ENCODE measurements at places on chromosomes 6 and 20. TPM values are rescaled to one million over a fixed set of nuclear protein-coding genes. Genes with fewer than 3 reads are reported as not detected.

The EPPIN gene
- not detected for total RNA-seq

The PDSS2 gene
- total RNA-seq, result 36.2 TPM

The BPI gene
- total RNA-seq, result 0.24 TPM

GRCh38 chr6:131682442-131682841, 18.8 kb downstream of the OR2A4 start:
- no peak for DNase-seq

GRCh38 chr6:168979254-168979653, 274.4 kb downstream of the THBS2 start:
- no peak for DNase-seq
